Tongue (tissue), 3 donors: ENCODE measurements at places on chromosomes 3 and 15. TPM values are rescaled to one million over a fixed set of nuclear protein-coding genes. Genes with fewer than 3 reads are reported as not detected.

STRC gene
- total RNA-seq = 0.21 TPM

MFGE8 gene
- total RNA-seq = 53.5 TPM

SENP7 gene
- total RNA-seq = 57.4 TPM

TUSC7 gene
- total RNA-seq = not detected

CELSR3 gene
- 0.51 TPM for total RNA-seq

LMOD3 gene
- total RNA-seq = 122 TPM

CLRN1 gene
- total RNA-seq = 0.31 TPM

AGBL1 gene
- 77.9 TPM for total RNA-seq

COL6A5 gene
- not detected for total RNA-seq

RTP4 gene
- total RNA-seq = not detected

GHSR gene
- total RNA-seq = not detected

PRSS50 gene
- total RNA-seq = not detected

GATM gene
- 743 TPM for total RNA-seq

FOXB1 gene
- not detected for total RNA-seq

EXOG gene
- 18.6 TPM for total RNA-seq

GOLGA8S gene
- 0.21 TPM for total RNA-seq

C3orf33 gene
- total RNA-seq = 9.9 TPM

KLHL40 gene
- total RNA-seq = 159 TPM

SLC25A20 gene
- total RNA-seq = 21.7 TPM

PLSCR4 gene
- total RNA-seq = 55.6 TPM

ACKR2 gene
- total RNA-seq = 2.2 TPM

TMC3 gene
- not detected for total RNA-seq

LSMEM2 gene
- 17.1 TPM for total RNA-seq

SOX2 gene
- 10.4 TPM for total RNA-seq

P2RY12 gene
- 0.21 TPM for total RNA-seq

KCNAB1 gene
- 6.3 TPM for total RNA-seq

SLC6A11 gene
- 0.21 TPM for total RNA-seq

HMCES gene
- total RNA-seq = 28.0 TPM

KBTBD13 gene
- 2.6 TPM for total RNA-seq

BCL2A1 gene
- total RNA-seq = 8.1 TPM

SERPINI2 gene
- total RNA-seq = 2.2 TPM

THRB gene
- 3.4 TPM for total RNA-seq

CCNB2 gene
- 13.8 TPM for total RNA-seq

SKOR1 gene
- 0.31 TPM for total RNA-seq

LMAN1L gene
- total RNA-seq = not detected

CHRNA5 gene
- 2.1 TPM for total RNA-seq

CHST14 gene
- total RNA-seq = 17.2 TPM

HYKK gene
- total RNA-seq = 6.9 TPM
